Activated CD4-positive, alpha-beta T cell treated with anti-CD3 and anti-CD28 coated beads, Interleukin-2, amount 50 U/mL, for 16 hours (primary cell): ENCODE measurements at places on chromosomes 2 and 18.
A peak's percentile ranks its signal among the peaks of the same experiment; 100 is the strongest.

- no peak for DNase-seq
Observed at GRCh38 chr2:210727549-210727948, 171.2 kb downstream of the CPS1 start.

DNA sequence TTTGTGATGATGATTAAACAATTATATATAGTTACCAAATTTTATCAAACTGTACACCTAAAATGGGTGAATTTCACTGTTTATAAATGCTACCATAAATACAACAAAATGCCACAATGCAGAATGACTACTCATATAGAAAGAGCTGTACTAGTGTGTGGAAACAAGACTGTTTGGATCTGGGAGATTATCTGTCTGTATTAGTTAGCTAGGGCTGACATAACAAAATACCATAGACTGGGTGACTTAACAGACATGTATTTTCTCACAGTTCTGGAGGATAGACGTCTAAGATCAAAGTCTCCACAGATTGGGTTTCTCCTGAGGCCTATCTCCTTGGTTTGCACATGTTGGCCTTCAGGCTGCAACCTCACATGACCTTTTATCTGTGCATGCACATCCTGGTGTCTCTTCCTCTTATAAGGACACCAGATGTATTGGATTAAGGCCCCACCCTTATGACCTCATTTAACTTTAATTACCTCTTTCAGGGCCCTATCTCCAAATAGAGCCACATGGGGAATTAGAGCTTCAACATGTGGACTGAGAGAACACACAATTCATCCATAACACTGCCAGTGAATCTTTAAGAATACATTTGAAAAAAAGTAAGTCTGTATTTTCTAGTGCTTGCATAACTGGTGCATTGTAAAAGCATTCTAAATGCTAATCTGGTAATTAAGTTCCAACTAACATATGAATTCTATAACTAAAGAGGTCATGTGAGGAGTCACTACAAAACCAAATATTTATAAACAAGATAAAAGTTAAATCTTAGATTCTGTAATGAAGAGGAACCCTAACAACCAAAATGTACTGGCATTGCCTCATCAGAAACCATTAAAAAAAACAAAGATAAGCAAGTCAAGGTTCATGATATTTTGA, 699.6 kb downstream of the NYAP2 start:
- DNase-seq = no peak

GRCh38 chr2:65276609-65277008, 49.0 kb downstream of the ACTR2 start:
- DNase-seq = no peak

DNA sequence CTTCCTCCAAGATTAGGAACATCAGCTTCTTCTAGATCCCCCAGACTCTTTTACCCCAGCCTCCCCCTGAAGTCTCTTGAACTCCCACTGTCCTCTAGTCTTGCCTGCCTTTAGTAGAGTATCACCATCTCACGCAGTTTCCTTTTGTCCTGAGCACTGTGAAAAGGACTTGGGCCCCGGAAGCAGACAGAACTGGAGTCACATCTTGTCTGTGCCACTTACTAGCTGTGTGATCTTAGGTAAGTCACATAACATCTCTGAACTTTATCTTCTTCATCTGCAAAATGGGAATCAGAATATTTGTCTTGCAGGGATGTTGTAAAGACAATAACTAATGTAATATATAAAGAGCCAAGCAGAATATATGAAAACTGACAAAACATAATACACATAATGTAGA, 8.4 kb upstream of the TRABD2A start:
- no peak for DNase-seq

GRCh38 chr2:66692521-66693054, 257.7 kb downstream of the MEIS1 start:
- no peak for DNase-seq

- no peak for DNase-seq
Observed at GRCh38 chr2:61335187-61335586, 135.7 kb downstream of the USP34 start.

DNA sequence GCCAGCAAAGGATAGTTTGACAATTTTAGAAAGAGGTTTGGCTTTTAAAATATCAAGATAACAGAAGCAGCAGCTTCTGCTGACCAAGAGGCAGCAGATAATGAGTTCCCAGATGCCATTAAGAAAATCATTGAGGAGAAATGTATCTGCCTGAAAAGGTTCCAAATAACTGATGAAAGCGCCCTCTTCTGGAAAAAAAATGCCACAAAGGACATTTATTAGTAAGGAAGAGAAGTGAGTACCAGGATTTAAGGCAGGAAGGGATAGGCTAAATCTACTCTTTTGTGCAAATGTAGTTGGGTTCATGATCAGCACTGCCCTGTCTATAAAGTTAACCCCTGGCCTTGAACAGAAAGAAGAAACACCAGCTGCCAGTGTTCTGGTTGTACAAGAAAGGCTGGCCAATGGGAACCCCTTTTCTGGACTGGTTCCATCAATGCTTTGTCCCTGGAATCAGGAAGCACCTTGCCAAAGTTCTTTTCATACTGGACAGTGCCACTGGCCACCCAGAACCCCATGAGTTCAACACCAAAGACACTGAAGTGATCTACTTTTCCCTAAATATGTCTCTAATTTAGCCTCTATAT, 40.6 kb downstream of the DHX57 start:
- DNase-seq = peak; percentile 34

DNA sequence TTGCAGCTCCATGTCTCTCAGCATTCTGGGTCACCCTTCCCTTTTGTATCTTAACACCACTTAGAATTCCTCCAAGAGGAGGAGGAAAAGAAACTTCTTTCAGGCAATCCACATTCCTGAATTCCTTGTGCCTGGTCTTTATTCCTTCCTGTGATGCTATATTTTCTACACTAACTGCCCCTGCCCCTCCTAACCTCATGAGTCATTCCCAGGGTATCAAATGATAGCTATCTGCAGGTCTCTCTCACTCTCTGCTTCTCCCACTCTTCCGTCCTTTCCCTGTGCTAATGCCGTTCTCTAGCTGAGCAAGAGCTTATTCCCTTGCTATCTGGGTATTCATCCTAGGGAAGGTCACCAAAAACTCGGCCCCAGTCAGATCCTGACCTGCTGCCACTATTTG, 395.0 kb upstream of the TCF4 start:
- DNase-seq = no peak
